Activated T-cell treated with anti-CD3 and anti-CD28 coated beads, Interleukin-2, amount 50 U/mL, for 48 hours (primary cell): ENCODE measurements at places on chromosomes 11 and 22.

DNA sequence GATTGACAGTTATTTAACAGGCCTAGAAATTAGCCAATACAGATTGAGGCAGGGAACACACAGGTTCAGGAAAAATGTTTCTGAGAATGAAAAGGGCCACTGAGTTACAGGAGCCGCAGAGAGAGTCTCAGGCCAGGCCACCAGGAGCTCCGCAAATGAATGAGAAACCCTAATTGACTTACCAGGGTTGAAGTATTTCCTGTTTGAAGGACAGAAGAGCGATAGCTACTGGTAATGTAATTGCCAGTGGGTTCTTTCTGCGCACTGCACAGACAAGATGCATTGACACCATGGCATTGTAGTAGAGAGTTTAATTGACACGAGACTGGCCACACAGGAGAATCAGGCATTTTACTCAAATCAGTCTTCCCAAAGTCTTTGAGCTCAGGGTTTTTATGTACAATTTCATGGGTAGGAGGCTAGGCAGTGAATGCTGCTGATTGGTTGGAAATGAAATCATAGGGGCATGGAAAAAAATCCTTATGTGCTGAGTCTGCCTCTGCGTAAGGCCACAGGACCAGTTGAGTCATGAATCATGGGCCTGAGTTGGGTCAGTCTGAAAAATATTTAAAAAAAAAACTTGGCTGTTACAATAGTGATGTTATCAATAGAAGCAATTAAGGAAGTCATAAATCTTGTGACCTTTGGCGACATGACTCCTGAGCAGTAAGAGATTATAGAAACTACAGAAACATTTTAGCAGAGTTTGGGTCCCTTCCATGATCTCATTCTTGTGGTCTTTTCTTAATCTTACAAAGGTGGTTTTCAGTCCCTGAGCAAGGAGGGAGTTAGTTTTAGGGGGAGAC lies 203.8 kb downstream of the CASP12 start:
- no peak for DNase-seq

GRCh38 chr22:50086526-50086925 lies 1.3 kb upstream of the MLC1 start:
- no peak for DNase-seq

DNA sequence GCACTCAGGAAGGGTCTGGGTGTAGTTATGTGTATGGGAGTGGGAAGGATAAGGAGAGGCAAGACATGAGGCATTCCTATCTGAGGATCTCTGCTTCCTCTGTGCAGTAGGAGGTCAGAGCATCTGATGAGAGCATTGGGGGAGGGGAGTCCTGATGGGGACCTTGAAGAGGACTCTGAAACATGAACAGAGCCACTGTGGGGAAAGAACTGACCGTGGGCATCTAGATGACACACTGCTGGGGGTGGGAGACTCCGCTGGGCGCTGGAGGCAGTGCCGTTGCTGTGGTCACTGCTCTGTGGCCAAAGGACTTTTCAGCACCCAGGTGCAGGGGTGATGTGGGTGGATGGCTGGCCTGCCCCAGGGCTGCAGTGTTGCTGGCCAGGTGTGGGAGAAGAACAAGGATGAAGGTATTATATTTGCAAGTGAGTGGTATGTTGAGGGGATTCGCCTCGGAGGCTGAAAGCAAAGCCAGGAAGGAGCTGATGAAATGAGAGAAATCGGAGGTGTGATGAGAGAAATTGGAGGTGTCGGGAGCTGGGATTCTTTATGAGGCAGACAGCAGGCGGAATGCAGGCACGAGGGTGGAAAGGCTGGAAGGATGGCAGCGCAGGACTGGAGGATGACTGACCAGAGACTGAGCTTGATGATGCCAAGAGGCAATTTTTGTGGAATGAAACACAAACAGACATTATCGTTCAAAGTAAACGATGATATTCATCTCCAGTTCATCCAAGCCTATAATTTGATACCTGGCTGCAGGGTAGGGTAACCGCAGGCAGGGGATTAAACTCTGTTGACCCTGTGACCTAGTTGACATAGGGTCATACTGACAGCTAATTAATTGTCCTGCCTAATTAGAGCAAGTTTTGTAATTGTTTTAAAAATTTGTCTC lies 19.4 kb upstream of the TMPRSS4 start:
- no peak for DNase-seq

DNA sequence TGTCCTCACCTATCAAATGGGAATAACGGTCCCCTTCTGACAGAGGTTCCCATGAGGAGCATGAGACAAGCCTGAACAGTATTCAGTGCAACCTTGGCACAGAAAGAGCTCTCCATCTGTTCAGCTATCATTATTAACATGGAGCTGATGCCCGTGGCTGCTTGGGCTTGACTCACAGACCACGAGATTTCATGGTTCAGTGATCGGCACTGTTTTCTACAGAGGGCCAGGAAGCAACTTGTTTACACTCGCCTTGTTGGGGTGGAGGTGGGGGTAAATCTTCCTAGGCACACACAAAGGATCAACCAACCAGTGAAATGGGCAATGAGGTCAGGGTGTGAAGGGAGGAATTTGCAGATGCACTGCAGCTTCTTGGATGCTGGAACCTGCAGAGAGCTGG lies 88.2 kb downstream of the CWC15 start:
- DNase-seq = no peak

- DNase-seq = no peak
Observed at GRCh38 chr11:10798330-10798928, 10.3 kb downstream of the EIF4G2 start.

GRCh38 chr11:79108851-79109250 lies 332.0 kb downstream of the TENM4 start:
- no peak for DNase-seq

DNA sequence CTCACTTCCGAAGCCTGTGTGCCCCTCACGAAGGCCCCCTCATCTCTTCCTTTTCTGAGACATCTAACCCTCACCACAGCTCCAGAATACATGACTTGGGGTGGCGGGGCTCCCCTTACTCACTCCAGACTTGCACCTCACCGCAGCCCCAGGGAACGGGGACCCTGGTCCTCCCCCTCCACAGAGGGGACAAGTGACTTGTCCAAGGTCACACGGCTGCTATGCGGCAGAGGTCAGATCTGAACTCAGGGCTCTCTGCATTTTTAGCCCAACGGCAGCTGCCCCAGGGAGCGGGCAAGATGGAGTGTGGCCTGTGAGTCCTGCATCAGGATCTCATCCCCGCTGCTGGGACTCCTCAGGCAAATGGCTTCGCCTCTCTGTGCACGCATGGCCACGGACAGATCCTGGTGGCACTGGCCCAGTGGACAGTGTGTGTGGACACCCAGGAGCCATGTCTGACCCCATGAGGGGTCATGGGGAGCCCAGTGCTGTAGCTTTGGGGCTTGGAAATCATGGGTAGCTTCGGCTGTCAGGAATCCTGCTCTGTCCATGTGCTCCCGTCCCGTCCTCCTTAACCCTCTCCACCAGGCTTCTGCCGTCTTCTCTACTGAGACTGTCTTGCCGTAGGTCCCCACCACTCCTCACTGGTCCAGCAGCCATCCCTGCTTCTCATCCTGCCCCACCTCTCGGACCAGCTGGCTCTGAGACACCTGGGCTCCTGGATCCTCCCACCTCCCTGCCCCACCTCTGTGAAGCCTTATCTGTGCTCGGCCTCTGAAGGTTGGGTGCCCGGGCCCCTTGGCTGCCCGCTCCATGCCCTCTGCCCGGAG lies 48.0 kb upstream of the CARS1 start:
- peak; percentile 6 for DNase-seq

GRCh38 chr11:32259641-32260081 lies 168.8 kb downstream of the RCN1 start:
- no peak for DNase-seq

GRCh38 chr11:110599207-110599606 lies 113.0 kb downstream of the ARHGAP20 start:
- DNase-seq = no peak

GRCh38 chr11:82676483-82677094 lies 57.1 kb downstream of the FAM181B start:
- no peak for DNase-seq

DNA sequence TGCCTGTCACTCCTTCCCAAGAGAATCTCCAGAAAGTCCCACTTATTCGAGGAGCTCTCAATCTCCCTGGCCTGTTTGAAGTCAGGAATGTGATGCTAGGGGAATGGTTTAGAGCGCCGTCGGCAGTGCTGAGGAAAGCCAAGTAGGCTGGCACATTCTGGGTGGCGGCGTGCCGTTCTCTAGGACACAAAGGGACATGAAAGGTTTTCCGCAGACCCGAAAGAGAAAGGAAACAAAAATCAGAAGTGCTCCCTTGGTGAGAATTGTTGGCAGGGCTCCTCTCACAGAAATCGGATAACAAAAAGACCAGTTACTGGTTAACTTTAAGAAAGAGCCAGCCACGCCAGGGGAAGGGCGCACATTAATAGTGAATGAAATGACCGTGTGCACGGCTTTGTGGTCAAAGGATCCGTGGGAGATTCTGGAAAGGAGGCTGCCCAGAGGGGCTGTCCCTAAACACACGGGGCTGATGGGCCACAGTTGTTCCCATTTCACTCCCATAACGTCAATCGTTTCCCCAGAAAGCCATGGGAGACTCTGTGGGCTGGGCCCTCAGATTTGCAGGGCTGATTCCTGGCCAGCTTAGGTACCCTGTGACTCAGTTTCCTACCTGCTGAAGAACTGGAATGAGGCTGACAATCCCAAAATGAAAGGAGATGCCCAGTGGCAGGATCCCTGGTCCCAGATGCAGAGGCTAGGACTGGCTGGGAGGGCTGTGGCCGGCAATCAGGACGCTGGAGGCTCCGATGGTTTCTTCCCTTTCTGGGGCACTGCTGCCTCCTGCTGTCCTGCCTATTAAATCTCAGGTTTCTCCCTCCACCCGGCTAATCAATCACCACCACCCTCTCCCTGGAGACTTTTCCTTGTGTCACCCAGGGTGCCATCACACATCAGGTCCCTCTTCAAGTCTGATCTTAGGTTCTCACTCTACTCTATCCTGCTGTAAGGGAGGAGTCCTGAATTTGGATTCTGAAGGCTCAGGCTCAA lies 82.3 kb downstream of the RCN1 start:
- DNase-seq = peak; percentile 43

DNA sequence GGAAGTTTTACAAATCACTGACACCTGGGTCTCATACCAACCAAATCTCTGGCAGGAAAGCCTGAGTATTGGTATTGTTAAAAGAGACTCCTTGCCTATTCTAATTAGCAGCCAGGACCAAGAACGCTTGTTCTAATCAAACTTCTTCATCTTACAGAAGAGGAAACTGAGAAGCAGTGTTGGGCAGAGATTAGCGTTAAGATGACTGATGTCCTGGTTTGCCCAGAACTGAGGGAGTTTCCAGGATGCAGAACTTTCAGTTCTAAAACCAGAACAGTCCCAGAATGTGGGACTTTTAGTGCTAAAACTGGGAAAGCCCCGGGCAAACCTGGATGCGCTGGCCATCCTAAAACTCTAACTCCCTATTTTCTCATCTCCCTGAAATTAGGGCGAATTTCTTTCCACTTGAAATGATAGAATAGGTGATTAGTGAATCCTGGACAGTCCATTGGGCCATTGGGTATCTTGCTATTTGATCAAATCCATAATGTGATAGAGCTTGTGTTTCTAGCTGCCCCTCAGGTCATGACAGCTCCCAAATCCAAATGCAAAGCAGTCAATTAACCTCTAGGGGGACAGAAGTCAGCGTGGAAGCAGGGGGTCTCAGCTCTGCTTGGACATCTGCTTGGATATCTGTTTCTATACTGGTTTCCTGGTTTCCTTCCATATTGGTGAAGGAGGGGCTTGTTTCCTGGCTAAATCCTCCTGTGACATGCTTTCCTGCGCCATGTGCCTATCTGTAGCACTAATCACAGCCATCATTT lies 16.0 kb upstream of the TMPRSS13 start:
- peak; percentile 17 for DNase-seq

- DNase-seq = no peak
Observed at GRCh38 chr11:94934846-94935245, 38.5 kb downstream of the CWC15 start.

DNA sequence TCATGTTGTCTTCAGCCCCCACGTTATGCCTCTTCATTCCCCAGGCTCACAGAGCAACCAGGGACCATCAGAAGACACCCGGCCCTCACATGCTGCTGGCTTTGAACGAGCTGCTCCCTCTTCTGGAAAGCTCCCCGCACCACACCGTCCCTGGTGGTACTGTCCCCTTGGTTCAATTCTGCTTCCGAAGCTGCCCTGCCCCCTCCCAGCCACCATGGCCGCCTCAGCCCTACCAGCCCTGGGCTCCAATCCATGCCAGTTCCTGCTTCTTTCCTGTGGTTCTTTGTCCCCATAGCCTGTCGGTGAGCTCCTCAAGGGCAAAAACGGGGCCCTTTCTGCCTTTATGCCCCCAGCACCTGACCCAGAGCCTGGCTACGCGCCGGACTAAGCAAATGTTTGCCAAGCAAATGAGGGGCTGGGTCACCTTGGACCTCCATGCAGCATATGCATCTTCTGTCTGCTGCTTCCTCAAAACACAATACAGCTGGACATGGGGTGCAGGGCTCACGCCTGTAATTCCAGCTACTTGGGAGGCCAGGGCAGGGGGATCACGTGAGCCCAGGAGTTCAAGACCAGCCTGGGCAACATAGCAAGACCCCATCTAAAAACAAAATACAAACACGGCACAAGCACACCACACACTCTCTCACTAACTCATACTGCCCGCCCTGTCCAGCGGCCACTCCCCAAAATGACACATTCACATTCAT lies 21.3 kb downstream of the TNKS1BP1 start:
- DNase-seq = no peak

DNA sequence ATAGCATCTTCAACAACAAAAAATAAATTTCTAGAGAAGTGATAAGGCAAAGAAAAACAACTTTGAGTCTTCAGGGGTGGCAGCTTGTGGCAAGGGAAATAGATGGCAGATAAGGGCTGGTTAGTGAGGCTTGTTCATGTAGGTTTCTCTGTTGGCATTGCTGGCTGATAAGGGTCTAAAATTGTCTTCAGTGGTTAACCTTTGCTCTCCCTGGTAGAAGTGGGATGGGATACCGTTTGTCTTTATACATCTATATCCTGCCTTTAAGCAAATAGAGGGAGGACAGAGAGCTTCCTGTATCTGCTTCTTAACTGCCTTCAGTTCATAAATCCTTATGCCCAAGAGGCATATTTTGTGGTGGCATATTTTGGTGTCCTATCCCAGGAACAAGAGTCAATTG lies 57.1 kb downstream of the TRAF6 start:
- no peak for DNase-seq

- no peak for DNase-seq
Observed at GRCh38 chr11:23398052-23398451, 537.8 kb upstream of the CCDC179 start.

DNA sequence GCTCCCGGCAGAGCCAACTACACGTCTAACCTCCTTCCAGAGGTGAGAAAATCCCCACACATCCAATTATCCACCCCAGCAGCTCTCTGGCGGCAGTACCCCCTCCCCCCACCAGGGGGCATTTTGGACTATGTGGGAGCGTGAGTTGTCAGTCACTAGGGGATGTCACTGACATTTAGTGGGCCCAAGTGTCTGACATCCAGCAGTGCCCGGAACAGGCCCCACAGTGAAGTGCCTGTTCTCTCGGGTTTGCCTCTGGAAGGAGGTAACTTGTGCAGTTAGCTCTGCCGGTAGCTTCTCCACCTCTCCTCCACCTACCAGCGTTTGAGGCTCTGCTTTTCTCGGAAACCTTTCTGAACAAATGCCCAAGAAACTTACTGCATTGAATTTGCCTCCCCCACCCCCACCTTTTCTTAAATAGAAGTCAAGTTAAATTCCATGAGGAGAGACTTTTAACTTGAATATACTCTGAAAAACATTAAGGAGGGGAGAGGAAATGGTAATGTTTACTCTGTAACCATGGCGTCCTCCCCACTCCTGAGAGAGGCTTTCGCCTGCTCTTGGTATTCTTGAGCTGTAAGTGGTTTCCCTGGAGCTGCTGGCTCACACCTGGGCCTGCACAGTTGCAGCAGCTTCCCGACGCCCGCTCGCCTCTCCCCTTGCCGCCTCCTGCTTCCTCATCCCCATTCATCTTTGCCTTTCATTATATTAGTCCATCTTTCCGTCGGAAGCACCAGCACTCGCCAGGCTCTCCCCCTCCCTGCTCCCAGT lies 112.8 kb downstream of the WNT7B start:
- DNase-seq = peak; percentile 92
